Astrocyte (in vitro differentiated cells and primary cell): ENCODE measurements at places on chromosomes 5 and 9.

- no peak overlapping the region for H3K4me3 ChIP-seq
- DNase-seq = no peak
- no peaks in the 10 kb centered on the region for H3K36me3 ChIP-seq
Observed at GRCh38 chr9:28209130-28209529, 635.8 kb upstream of the C9orf72 start.

GRCh38 chr5:115600766-115601165 is 1.5 kb downstream of the TICAM2 start:
- DNase-seq = peak; percentile 23
- peaks cover 23% of the 10 kb centered on the region for H3K4me1 ChIP-seq
- peak overlapping the region; percentile 89 for H3K27ac ChIP-seq
- no peaks in the 10 kb centered on the region for H3K36me3 ChIP-seq

GRCh38 chr9:133490865-133491655 is 12.2 kb upstream of the SLC2A6 start:
- peaks cover 6% of the 10 kb centered on the region for H3K4me1 ChIP-seq
- H3K4me3 ChIP-seq = no peak overlapping the region
- no peak for DNase-seq

DNA sequence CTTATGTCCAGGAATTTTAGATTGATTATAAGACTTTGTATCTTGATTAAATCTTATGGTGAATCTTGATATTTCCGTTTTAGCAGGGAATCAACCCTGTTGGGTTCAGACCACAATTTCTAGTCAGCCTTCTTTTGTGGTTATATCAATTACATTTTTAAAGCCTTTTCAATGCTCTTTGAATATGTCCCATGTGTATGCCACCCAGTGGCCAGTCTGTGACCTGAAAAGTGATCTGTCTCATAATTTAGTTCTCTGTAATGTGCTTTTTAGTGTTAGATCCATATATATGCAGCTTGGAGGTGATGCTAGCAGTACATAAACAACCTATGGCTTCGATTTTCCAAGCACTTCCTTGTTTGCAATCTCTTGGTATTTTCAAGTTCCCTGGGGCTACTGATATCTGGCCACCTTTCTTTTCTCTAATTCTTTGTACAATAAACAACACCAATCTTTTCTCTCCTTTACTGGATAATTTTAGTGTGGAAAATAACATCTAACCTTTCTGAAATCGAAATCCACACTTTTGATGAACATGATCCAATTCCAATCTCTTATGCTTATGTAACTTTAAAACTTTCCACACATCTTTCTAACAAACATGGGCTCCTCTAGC is 28.8 kb downstream of the PDE8B start:
- H3K27ac ChIP-seq = no peak overlapping the region
- H3K4me1 ChIP-seq = no peaks in the 10 kb centered on the region
- H3K4me3 ChIP-seq = no peak overlapping the region
- no peaks in the 10 kb centered on the region for H3K36me3 ChIP-seq
- no peak for DNase-seq

GRCh38 chr5:90054612-90055011 is 354.9 kb downstream of the CETN3 start:
- peaks cover 22% of the 10 kb centered on the region for H3K4me1 ChIP-seq
- no peaks in the 10 kb centered on the region for H3K27me3 ChIP-seq
- no peak for DNase-seq
- no peaks in the 10 kb centered on the region for H3K36me3 ChIP-seq
- no peak overlapping the region for H3K27ac ChIP-seq

DNA sequence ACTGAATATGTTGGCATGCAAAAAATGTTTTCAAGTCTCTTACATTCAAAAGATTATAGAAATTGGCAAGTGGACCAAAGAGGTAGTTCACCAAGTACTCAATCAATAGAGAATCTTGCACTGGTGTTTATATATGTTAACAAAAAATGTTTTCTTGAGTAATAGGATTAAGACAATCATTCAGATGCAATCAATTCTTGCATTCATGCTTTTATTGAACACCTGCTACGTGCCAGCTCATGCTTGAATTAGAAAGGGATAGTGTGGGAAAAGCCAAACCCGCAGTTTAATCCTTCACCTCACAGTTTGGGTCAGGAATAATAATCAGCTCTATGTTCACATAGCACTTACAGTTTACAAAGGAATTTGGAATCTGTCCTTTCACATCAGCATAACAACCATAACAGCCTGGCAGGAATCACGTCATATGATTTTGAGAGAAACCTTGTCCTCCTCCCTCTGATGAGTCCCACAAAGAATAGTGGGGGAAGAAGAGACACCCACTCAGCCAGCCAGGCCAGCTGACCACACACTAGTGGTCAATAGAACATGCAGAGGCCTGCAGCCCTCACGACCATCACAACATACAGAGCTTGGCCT is 36.8 kb upstream of the FRRS1L start:
- no peak overlapping the region for H3K4me3 ChIP-seq
- peaks cover 15% of the 10 kb centered on the region for H3K27me3 ChIP-seq
- no peaks in the 10 kb centered on the region for H3K36me3 ChIP-seq
- no peak for DNase-seq
- H3K4me1 ChIP-seq = no peaks in the 10 kb centered on the region
- no peak overlapping the region for H3K27ac ChIP-seq

DNA sequence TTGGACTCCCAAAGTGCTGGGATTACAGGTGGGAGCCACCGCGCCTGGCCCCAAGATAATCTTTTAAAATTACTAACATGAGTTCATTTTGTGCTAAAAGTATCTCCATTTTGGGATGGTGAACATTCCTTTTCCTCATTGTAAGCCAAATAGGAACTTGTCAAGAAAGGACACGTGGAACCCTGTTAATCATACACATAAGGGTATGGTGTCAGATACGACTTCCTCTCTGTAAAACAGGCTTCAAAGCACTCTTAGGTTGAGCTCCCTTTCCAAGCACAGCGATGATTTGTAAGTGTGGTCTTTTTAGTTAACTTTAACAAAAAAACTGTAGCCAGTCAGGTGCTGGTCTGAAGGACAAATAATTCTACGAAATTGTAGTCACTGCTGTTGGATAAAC is 132.7 kb downstream of the UNC13B start:
- no peak overlapping the region for H3K27ac ChIP-seq
- DNase-seq = no peak
- H3K4me3 ChIP-seq = no peak overlapping the region

DNA sequence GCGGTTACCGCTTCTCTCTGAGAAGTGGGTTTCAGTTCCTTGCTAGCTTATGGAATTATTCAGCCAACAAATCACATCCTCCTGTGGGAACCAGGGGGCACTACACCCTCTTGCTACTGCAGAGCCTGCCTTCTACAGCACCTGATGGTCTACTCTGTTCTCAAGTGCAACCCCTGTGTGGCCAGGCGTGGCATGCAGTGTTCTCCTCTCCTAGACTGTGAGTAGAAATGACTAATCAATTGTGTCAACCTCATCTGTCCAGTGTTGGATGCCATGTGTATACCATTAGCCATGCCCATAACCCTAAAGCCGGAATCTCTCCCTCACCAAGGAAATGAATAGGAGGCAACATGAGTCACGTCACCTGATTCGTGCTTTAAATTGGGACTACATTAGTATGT is 117.2 kb upstream of the LIFR start:
- H3K27me3 ChIP-seq = no peaks in the 10 kb centered on the region
- H3K4me1 ChIP-seq = peaks cover 8% of the 10 kb centered on the region
- H3K4me3 ChIP-seq = no peak overlapping the region
- DNase-seq = no peak
- no peaks in the 10 kb centered on the region for H3K36me3 ChIP-seq

GRCh38 chr5:16889972-16890519 is 46.0 kb downstream of the MYO10 start:
- peak; percentile 72 for DNase-seq
- peaks cover 31% of the 10 kb centered on the region for H3K4me1 ChIP-seq
- no peaks in the 10 kb centered on the region for H3K27me3 ChIP-seq

- H3K27ac ChIP-seq = no peak overlapping the region
- no peaks in the 10 kb centered on the region for H3K36me3 ChIP-seq
- no peak overlapping the region for H3K4me3 ChIP-seq
Observed at GRCh38 chr9:136257381-136258298, 12.0 kb upstream of the QSOX2 start.

DNA sequence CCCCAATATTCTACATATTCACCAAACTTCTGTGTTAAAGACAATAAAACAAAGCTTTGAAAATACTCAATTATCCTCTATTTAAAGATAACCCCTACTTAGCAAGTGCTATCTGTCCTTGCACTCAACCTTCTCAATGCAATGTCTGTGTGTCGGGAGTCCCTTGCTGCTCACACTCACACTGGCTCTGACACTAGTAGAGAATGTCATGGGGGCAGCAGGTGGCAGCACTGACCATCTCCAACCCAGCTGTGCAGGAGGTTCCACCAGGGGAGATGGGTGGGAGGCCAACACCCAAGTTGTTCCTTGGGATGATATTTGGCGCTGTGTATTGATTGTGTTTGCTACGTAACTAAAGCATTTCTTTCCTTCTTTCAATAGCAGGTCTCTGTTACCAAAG is 59.4 kb upstream of the SIMC1 start:
- no peak for DNase-seq
- peaks cover 10% of the 10 kb centered on the region for H3K27me3 ChIP-seq
- H3K27ac ChIP-seq = no peak overlapping the region
- H3K4me3 ChIP-seq = no peak overlapping the region

- H3K27ac ChIP-seq = no peak overlapping the region
- peaks cover 5% of the 10 kb centered on the region for H3K4me1 ChIP-seq
- H3K4me3 ChIP-seq = no peak overlapping the region
- no peaks in the 10 kb centered on the region for H3K27me3 ChIP-seq
- H3K36me3 ChIP-seq = no peaks in the 10 kb centered on the region
Observed at GRCh38 chr5:174520420-174521396, 203.7 kb upstream of the MSX2 start.

GRCh38 chr9:71431931-71432330 is 310.5 kb upstream of the TRPM3 start:
- no peaks in the 10 kb centered on the region for H3K27me3 ChIP-seq
- H3K36me3 ChIP-seq = no peaks in the 10 kb centered on the region
- no peak overlapping the region for H3K4me3 ChIP-seq
- no peaks in the 10 kb centered on the region for H3K4me1 ChIP-seq

GRCh38 chr9:14245901-14246525 is 67.9 kb downstream of the NFIB start:
- H3K36me3 ChIP-seq = no peaks in the 10 kb centered on the region
- no peaks in the 10 kb centered on the region for H3K27me3 ChIP-seq
- DNase-seq = peak; percentile 86
- H3K4me1 ChIP-seq = peaks cover 28% of the 10 kb centered on the region
- H3K4me3 ChIP-seq = peak overlapping the region; percentile 8
- H3K27ac ChIP-seq = peak overlapping the region; percentile 40

- peaks cover 4% of the 10 kb centered on the region for H3K4me1 ChIP-seq
- H3K27me3 ChIP-seq = peaks cover 4% of the 10 kb centered on the region
- no peaks in the 10 kb centered on the region for H3K36me3 ChIP-seq
- H3K27ac ChIP-seq = peak overlapping the region; percentile 44
- DNase-seq = peak; percentile 66
Observed at GRCh38 chr9:68500457-68501381, 40.0 kb downstream of the TMEM252 start.

DNA sequence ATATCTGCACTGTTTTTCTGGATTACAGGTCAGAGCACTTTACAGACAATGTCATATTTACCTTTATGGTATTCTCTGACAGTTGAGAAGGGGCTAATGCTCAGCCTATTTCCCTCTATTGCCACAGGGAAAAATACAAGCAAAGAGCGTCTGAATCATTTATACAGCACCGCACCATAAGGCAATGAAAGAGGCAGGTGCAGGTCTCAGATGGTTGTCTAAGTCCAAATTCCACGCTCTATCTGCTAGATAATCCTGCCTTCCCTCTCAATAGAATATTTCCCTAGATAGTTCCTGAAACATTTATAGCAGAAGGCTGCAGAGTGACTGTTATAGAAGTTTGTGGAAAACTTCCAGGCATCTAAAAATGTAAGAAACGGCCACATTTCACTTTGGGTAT is 446.1 kb upstream of the CDH6 start:
- no peak for DNase-seq
- H3K27ac ChIP-seq = no peak overlapping the region
- H3K36me3 ChIP-seq = no peaks in the 10 kb centered on the region
- no peak overlapping the region for H3K4me3 ChIP-seq
- H3K4me1 ChIP-seq = no peaks in the 10 kb centered on the region

GRCh38 chr5:124210111-124210910 is 536.1 kb downstream of the ZNF608 start:
- H3K4me3 ChIP-seq = no peak overlapping the region
- no peaks in the 10 kb centered on the region for H3K27me3 ChIP-seq
